CD8-positive, alpha-beta memory T cell (primary cell): ENCODE measurements at places on chromosomes 5 and 9.

DNA sequence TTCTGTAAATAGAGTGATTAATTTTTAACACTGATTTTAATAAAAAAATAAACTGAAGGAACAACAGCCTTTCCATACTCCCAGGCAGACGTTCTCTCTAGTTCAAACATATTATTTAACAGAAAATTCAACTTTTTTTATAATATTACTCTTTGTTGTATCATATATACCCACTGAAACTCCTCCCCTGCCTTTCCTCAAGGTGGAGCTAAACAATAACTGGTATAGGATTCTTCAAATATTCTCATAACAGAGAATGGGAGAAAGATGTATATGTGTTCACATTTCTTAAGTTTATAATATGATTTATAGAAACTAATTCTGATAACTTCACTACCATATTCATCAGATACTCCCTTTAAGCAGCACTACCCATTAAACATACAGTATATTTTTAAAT, 83.4 kb downstream of the CYLC2 start:
- no peak overlapping the region for H3K27ac ChIP-seq
- DNase-seq, result no peak
- H3K27me3 ChIP-seq, result no peaks in the 10 kb centered on the region
- no peaks in the 10 kb centered on the region for H3K36me3 ChIP-seq
- H3K4me1 ChIP-seq, result no peaks in the 10 kb centered on the region
- no peak overlapping the region for H3K4me3 ChIP-seq

- no peaks in the 10 kb centered on the region for H3K27me3 ChIP-seq
- no peaks in the 10 kb centered on the region for H3K36me3 ChIP-seq
- H3K4me3 ChIP-seq, result no peak overlapping the region
Measured at GRCh38 chr5:111517853-111518501, 5.6 kb upstream of the STARD4 start.

GRCh38 chr5:116672203-116672602, 97.6 kb upstream of the SEMA6A start:
- H3K27me3 ChIP-seq, result no peaks in the 10 kb centered on the region
- H3K4me3 ChIP-seq, result no peak overlapping the region
- H3K27ac ChIP-seq, result no peak overlapping the region
- no peak for DNase-seq
- H3K36me3 ChIP-seq, result no peaks in the 10 kb centered on the region

GRCh38 chr9:73155968-73156864, 4.6 kb downstream of the ANXA1 start:
- peaks cover 13% of the 10 kb centered on the region for H3K36me3 ChIP-seq
- no peak overlapping the region for H3K27ac ChIP-seq
- H3K4me3 ChIP-seq, result no peak overlapping the region
- H3K4me1 ChIP-seq, result peaks cover 54% of the 10 kb centered on the region
- no peaks in the 10 kb centered on the region for H3K27me3 ChIP-seq
- no peak for DNase-seq

DNA sequence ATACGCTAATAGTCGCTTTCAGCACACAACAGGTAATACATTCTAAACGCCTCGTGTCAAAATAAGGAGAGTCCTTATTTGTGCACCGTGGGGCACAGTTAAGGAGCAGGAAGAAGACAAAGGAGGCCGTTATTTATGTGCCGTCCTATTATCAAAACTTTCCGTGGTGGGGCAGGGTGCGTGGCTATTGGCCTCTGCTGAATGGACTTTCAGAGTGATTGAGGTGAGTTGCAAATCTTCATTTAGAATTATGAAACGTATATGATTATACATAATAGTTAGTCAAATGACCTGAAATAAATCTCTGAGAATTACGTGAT, 833 bp downstream of the C5orf24 start:
- peak; percentile 3 for DNase-seq
- H3K27me3 ChIP-seq, result no peaks in the 10 kb centered on the region
- peaks cover 25% of the 10 kb centered on the region for H3K4me1 ChIP-seq
- peak overlapping the region; percentile 70 for H3K4me3 ChIP-seq
- H3K27ac ChIP-seq, result peak overlapping the region; percentile 92

GRCh38 chr5:76351577-76351976, 51.5 kb upstream of the IQGAP2 start:
- no peaks in the 10 kb centered on the region for H3K36me3 ChIP-seq
- H3K4me1 ChIP-seq, result no peaks in the 10 kb centered on the region
- no peak overlapping the region for H3K27ac ChIP-seq
- H3K27me3 ChIP-seq, result no peaks in the 10 kb centered on the region
- H3K4me3 ChIP-seq, result no peak overlapping the region
- DNase-seq, result no peak

- H3K27ac ChIP-seq, result no peak overlapping the region
Measured at GRCh38 chr5:59484618-59485017, 408.9 kb downstream of the PDE4D start.

GRCh38 chr5:108560581-108560980, 178.7 kb upstream of the FBXL17 start:
- no peak for DNase-seq
- no peaks in the 10 kb centered on the region for H3K36me3 ChIP-seq
- H3K27ac ChIP-seq, result no peak overlapping the region

DNA sequence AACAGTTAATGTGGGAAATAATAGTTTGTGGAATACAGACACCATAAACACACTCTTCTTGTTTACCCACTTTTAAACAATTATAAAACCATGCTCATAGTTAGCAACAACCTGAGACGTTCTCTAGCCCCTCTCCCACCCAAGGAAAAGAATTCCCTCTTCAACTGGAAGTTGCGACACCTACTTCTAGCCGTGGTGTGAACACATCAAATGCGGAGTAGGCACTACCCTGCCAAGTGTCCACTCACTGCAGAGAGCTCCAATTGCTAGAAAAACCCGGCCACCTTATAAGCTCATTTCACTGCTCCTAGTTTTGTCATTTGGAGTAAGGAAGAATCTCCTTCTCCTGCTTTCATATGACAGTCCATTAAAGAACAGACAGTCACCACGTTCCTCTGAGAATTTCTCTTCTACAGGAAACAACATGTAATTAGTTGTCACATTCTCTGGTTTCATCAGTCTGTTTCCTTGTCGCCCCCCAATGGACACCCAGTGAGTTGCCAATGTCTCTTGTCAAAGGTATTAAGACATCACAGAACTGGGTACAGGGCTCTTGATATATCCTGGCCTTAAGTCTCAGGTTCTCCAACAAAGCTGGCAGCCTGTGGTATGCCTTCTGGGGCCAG, 47.3 kb downstream of the PRLR start:
- H3K36me3 ChIP-seq, result no peaks in the 10 kb centered on the region
- DNase-seq, result no peak
- no peak overlapping the region for H3K4me3 ChIP-seq
- H3K27me3 ChIP-seq, result no peaks in the 10 kb centered on the region
